Ovary (tissue), 10 donors: ENCODE measurements at places on chromosomes 13 and 19. TPM values are rescaled to one million over a fixed set of nuclear protein-coding genes. Genes with fewer than 3 reads are reported as not detected.
A peak's percentile ranks its signal among the peaks of the same experiment; 100 is the strongest.

The COL4A2 gene
- total RNA-seq = 59.5 TPM

The ZNF235 gene
- total RNA-seq = 6.7 TPM

The CYP4F11 gene
- 0.61 TPM for total RNA-seq

The UQCRFS1 gene
- total RNA-seq = 23.8 TPM

The CGB8 gene
- not detected for total RNA-seq

The ANKRD24 gene
- 1.1 TPM for total RNA-seq

The MTIF3 gene
- total RNA-seq = 61.1 TPM

The CYP4F22 gene
- total RNA-seq = 0.13 TPM

The KLK10 gene
- 20.7 TPM for total RNA-seq

GRCh38 chr13:110280985-110281688, 25.8 kb downstream of the COL4A1 start:
- DNase-seq = no peak

DNA sequence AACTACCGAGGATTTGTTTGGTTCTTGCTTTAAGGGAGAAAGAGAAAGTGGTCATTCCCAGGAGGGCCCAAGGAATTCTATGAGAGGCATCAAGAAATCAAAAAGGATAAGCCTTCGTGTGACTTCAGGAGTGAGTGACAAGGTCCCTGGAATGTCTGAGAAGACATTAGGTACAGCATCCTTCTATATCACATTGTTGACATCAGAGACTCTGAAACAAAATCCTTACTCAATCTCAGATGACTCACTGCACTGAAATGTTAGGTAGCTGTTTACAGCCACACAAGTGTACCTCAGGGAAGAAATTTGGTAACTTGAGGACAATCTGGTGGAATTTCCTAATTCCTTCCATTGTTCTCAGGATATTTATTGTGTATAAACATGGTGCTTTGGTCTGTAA, 7.9 kb upstream of the LGALS14 start:
- no peak for DNase-seq

DNA sequence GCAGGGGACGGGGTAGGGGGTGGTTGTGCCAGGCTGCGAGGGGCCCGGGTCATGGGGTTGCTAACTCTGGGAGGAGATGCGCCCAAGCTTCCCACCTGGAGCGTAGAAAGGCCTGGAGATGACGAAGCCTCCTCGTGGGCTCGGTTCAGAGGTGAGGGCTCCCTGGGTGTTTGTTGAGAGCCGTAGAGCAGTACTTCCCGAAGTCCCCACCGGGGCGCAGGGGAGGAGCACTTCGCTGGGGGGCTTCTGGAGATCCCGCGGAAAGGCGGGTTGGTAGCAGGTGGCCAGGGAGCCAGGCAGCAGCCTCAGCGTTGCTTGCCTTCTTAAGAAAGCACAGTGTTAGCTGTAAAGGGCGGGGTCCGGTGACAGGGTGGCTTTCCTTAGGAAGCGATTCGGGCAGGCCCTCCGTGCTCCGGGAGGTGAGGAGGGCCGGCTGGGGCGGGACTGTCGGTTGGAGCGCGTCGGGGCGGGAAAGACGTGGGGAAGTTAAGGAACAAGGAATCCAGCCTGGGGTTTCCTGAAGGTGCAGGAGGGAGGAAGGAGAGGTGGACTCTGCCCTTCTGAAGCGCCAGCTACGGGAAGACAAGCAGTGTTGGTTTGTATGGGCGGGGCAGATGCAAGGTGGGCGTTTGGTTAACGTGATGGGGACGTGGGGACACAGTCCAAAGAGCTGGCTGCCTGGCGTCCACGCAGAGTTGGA, 3.3 kb downstream of the VSTM2B start:
- no peak for DNase-seq

DNA sequence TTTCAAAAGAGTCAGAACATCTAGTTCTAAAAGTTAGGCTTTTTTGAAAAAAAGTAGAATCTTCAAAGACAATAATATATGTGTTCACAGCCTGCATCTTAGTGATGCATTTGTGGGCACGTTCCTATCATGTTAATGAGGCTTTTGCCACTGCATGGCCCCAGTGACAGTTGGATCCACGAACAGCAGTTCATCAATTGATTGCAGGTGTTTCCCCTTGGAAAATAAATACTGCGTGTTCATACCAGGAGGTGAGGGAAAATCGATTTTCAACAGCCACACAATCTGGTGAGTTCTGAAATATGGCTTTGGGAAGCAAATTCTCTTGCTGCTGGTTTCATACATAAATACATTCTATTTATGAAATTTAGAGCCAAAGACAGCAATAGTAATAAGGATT, 343.8 kb upstream of the SLC10A2 start:
- no peak for DNase-seq

GRCh38 chr13:97945342-97945741, 8.1 kb upstream of the IPO5 start:
- no peak for DNase-seq

DNA sequence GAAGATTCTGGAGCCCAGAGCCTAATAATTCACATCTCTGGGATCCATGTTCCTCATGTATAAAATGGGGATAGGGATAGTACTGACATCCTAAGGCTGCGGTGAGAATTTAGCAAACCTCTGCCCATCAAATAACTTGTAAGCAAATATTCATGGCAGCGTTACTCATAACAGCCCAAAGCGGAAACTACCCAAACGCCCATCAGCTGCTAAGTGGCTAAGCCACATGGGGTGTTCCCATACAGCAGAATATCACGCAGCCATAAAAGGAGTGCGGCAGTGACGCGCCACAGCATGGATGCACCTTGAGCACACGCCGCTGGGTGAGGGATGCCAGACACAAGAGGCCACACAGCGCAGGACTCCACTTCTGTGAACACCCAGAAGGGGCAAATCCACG, 19.7 kb downstream of the VRK3 start:
- no peak for DNase-seq

GRCh38 chr19:9671655-9672054, 3.2 kb downstream of the ZNF562 start:
- no peak for DNase-seq

DNA sequence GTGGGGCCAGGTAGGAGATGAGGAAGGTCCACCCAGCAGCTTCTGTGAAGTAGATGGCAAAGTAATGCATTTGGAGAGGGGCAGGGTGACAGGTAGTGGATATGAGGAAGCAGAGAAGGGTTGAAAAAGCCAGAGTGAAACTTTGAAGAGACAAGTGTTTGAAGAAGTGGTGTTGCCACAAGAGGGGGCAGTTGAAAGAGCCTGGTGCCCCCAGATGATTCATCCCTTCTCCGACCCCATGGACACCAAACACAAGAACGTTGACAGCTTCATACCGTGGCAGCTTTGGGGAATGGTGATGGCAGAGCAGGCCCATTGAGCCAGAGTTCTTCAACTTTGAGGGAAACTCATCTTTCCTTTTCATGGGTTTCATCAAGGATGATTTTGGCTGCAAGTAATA, 19.9 kb downstream of the IFNL3 start:
- DNase-seq = no peak

DNA sequence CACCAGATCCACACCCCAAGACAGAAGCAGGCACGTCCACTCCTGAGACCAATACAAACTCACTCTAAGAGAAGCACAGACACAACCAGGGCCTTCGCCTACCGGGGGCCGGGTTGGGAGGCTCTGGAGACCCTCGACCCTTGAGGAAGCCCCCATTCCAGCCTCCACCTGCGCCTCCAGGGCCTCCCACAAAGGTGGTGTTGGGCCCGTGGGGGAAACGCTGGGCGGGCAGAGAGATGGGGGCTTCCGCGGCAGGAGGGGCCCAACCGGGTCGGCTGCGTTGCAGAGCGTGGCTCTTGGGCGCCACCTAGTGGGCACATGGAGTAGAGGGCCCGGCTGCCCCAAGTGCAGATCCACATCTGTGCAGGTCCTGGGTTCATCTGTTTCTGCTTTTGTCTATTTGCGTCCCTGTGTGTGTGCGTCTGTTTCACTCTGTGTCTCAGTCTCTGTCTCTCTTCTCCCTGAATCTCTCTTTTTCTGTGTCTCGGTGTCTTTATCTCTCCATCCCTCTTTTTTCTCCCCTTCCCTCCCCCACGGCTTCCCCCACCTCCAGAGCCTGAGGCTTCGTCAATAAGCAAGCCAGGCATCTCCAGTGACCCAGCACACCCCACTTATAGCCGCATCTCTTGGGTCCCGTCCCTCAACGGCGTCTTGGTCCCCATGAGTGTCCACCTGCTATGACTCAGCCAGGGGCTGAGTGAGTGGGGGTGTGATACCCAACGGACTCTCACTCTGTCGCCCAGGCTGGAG, 10.5 kb upstream of the TINCR start:
- DNase-seq = peak; percentile 75

GRCh38 chr13:91014696-91015095, 332.8 kb upstream of the MIR17HG start:
- DNase-seq = no peak

- no peak for DNase-seq
These were observed 81.5 kb downstream of the FNDC3A start for GRCh38 chr13:49057176-49057575.

GRCh38 chr19:2770055-2771013, 12.7 kb downstream of the SGTA start:
- peak; percentile 70 for DNase-seq

DNA sequence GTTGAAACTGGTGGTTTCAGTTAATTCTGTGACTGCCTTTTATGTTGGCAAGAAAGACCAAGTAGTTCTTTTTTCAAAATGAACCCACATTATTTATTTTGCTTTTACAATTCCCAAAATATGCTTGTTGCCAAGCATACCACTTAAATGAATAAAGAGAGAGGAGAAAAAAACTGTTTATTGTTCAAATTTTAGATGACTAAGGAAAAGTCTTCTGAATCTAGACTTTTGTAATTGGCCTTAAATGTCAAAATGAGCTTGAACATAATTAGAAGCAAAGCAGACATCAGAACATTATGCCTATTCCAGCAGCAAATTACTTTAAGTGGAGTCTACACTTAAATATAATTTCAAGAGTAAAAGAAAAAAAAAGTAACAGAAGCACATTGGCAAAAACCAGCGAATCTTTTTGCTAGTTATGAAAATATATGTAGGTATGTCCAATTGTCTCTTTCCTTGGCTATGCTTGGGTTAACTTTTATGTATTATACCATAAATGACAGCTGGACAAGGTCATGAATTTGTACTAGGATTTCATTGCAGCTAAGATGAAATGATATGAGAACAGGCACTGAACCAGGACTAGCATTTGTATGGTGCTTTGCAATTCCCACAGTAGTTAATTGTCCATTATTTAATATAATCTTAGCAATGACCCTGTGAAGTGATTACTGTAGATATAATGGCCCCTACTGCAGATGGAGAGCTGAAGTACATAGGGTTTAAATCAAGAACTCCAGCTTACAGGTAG, 211.9 kb downstream of the NALCN start:
- no peak for DNase-seq

GRCh38 chr13:97189928-97190327, 32.2 kb upstream of the MBNL2 start:
- no peak for DNase-seq

- DNase-seq = no peak
These were observed 5.6 kb downstream of the APC2 start for GRCh38 chr19:1455336-1456120.

GRCh38 chr13:53012707-53013106, 15.9 kb upstream of the OLFM4 start:
- no peak for DNase-seq

- DNase-seq = no peak
These were observed at the start of gene IGFLR1 for GRCh38 chr19:35742121-35742724. Gene IGFLR1 (minus strand): TSS chr19:35742452. CDS start chr19:35741180, 1,272 bp downstream.

- DNase-seq = no peak
These were observed 99.0 kb downstream of the ZNF429 start for GRCh38 chr19:21604351-21604926.

- DNase-seq = no peak
These were observed 5.8 kb upstream of the TMC4 start for GRCh38 chr19:54178581-54179261.

GRCh38 chr13:42485272-42485671, 88.7 kb upstream of the TNFSF11 start:
- no peak for DNase-seq

DNA sequence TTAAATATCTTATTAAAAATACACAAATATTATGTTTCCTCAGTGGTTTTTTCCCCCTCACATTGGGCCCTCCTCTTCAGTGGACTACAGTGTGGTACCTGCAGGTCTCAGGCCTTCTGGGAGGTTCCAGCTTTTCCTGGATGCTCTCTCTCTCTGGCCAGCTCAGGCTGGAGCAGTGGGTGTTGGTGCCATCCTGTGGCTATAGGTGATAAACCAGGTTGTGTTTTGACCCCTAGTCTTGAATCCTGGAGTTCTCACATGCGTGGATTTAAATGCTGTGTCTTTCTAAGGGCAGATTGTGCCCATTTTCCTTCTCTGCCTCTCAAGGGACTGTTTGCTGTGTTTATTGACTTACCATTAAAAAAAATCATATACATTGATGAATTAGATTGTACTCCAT, 41.2 kb upstream of the ZNF527 start:
- no peak for DNase-seq

DNA sequence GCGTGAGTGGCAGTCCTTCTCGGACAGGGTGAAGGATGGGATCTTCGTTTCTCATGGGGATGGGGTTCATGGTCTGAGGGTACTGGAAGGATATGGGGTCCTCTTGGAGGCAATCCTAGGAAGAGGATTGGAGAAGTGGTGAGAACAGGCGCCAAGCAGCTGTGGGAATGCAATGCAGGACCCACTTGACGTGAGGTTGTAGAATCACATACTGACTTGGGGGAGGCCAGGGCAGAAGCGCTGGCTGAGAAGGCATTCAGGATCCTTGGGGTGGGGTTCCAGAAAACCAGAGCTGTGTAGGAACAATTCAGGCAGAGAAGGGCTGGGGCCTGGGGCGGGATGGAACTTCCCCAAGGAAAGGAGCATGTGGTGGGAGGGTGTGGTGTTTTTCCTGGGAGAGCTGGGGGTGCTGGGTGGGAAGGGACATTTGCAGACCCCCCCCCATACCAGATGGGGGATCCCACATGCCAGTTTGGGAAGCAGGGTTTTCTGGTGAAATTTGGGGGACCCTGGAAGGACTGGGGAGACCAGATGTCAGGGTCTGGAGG, 852 bp downstream of the KLK1 start:
- no peak for DNase-seq

DNA sequence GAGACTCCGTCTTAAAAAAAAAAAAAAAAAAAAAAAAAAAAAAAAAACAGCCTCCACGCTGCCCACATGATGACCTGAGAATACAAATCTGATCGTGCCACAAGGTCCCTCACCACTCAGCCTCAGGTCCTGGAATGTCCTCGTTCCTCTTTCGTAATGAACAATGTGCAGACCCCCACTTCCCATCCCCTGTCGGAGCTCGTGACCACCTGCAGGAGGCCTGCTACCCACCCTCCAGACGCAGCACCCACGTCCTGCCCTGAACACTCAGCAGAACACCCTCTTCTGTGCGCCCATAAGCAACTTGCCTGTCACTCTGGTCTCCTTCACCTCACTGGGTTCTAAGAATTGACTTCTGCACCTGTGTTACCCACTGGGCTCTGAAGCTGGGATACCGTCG, 166.4 kb downstream of the KATNAL1 start:
- no peak for DNase-seq
